Inflammatory macrophage (primary cell): ENCODE measurements at places on chromosomes 2 and 18.

- DNase-seq: no peak
Measured at GRCh38 chr2:202149155-202149762, 76.2 kb downstream of the KIAA2012 start.

GRCh38 chr2:41000374-41000773, 548.5 kb upstream of the SLC8A1 start:
- DNase-seq: no peak

DNA sequence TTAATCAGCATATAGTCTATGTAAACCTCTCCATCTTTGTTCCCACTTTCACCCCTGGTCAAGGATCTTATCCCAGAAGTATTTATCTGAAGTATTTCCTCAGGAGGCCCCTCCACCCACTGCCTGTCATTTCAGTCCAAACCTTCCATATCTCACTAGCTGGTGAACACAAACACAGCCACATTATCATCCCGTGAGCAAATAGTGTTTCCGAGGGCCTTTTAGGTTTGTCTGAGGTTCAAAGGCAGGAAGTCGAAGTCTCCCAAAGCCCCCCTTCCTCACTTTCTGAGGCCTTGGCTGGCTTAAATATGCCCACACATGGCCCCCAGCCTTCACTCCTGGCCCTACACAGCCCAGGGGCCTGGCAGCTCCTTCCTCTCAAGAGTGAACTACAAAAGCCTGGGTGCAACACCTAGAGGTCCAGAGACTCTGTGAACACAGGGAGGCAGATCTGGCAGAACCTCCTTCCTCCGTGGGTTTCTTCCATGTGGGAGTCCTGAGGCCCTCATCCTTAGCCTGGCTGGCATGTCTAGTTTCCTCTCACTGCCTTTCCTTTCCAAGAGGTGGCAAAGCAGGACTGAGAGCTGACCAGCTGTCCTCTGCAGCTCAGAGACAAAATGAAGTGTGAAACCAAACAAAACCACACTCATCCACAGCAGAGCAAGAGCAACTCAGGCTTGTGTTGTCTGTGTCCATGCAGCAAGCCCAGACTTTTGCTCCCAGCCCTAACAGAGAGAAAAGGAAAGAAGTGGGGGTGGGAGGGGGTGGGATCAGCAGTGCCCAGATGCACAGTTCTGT, 264.2 kb downstream of the SS18 start:
- DNase-seq: no peak

DNA sequence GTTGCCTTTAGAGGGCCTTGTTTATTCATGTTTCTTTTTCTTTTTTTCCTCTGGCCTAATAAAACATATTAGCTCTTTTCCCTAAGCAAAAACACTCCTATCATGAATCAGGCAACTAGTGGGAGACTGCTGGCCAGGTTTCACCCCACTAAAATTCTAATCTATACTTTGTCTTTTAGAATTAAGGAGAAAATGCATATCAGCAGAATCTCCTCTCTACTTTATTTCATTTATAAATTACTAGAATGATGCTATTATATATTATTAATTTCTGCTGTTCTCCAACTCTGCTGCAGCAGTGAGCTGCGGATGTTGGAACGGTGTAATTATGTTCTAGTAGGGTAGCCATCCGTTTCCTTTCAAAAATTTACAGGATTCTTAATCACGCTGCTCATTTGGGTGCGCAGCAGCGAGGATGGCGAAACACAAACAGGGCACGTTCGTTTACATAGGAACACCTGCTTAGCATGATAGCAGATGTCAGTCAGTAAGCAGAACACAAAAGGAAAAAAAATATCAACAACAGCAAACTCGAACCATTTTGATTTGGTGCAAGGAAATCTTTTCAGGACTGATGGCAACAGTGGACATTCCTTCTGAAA, 30.5 kb downstream of the ZEB2 start:
- DNase-seq: no peak

DNA sequence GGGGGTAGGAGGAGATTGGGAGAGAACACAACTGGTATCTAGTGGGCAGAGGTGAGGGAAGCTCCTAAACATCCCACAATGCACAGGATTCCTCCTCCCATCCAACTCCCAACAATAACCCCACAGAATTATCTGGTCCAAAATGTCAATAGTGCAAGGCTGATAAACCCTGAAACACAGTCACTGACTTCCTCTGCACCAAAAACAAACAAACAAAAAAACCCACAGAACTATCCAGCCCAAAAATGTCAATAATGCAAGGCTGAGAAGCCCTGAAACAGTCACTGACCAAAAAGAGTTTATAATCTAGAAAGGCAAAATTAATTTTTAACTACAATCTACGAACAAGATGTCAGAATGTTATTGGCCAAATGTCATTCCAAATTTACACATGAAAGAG, 9.8 kb downstream of the TMX3 start:
- DNase-seq: no peak

DNA sequence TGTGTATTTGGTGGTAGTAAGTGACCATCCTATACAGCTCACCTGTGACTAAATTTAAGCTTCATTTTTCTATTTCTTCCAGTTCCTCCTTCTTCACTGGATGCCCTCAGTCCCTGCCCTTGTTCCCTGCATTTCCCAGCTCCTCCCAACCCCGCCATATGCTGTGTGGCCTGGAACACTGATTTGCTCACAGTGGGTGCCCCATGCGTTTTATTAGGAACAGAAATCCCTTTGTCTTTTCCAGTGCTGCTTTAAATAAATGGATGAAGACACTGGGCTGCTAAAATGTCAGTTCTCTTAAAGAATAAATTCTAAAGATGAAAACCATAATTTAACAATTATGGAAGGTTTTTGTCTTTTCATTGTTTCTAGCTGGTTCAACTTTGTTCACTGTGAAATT, 477.3 kb downstream of the DCDC2C start:
- DNase-seq: no peak

- peak; percentile 8 for DNase-seq
Measured at GRCh38 chr2:200749631-200750322, 61.9 kb upstream of the BZW1 start.

- DNase-seq: peak; percentile 53
Measured at GRCh38 chr2:157404363-157404762, 39.5 kb downstream of the CYTIP start.

GRCh38 chr2:206274434-206275311, at the start of gene ZDBF2:
ZDBF2 (plus strand) TSS chr2:206274663; CDS start chr2:206281850, 7,187 bp downstream.
- peak; percentile 32 for DNase-seq

DNA sequence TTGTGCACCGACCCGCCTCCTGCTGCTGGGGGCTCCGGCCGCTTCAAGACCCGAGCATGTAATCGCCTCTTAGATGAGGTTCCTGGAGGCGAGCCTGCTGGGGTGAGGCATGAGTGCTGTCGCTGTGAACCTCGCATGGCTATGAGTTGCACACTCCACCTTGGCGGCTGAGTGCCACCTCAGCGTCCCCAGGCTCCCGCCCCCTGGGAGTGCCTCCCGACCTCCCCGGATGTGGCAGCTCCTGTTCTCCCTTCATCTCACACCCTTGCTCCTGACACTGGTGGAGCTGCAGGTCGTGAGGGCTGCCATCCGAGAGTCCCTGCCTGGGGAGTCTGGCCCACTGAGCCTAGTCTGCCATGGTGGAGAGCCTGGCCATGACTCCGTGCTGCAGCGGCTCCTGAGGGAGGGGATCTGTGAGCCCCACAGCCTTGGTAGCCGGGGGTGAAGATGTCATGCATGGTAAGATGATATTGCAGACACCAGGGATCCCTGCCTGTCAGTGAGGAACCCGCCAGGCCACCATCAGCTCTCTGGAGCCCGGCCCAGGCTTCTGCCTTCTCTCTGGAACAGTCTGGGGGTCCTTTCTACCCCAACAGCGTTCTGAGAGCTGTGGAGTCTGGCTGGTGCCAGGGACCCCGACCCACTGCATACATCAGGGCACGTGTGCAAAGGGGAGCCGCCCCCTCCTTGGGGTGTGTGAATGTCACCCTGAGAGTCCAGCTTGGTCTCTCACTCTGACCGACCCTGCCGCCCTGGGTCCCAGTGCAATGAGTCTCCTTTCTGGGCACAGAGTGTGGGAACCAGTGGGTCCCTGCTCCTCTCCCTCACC, 61.6 kb upstream of the HS6ST1 start:
- no peak for DNase-seq

GRCh38 chr2:17729880-17730279, 23.7 kb downstream of the SMC6 start:
- no peak for DNase-seq

DNA sequence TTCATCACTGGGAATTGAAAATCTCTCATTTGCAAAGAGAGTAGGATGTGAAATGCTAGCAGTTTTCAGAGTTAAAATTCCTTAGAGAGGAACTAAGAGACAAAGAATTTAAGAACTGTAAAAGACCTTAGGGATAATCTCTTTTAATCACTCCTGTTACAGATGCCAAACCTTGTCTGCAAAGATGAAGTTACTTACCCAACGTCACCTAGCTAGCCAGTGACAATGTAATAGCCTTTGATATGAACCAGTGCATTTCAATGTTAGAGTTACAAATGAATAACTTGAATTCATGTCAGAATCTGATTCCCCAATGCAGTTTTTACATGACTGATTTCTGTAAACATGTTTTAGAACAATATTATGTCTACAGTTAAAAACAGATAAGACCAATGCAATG, 190.1 kb downstream of the LRP1B start:
- no peak for DNase-seq

- DNase-seq: no peak
Measured at GRCh38 chr18:76263046-76264005, 231.7 kb downstream of the ZNF516 start.

DNA sequence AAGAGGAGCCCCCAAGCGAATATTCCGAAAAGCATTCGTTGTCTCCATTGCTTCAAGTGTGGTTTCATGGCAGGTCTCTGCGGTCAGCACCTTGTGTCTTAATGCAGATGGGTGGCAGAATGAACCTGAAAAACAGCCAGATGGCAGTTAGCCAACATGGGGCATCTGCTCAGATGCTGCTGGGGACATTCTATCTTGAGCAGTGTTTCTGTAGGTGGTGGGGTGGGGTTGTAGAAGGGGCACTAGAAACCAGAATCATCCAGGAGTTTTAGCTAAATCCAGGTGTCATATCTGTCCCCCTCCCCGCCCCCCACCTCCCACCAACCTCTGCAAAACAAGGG, 42.1 kb downstream of the ST6GAL2 start:
- no peak for DNase-seq

GRCh38 chr2:236352761-236353593, 88.8 kb upstream of the ASB18 start:
- peak; percentile 57 for DNase-seq

- DNase-seq: no peak
Measured at GRCh38 chr2:20089715-20090464, 38.5 kb upstream of the LAPTM4A start.

GRCh38 chr2:46689993-46690392, 210.6 kb downstream of the TMEM247 start:
- DNase-seq: no peak

- DNase-seq: no peak
Measured at GRCh38 chr18:3088449-3088848, 75.5 kb upstream of the LPIN2 start.

DNA sequence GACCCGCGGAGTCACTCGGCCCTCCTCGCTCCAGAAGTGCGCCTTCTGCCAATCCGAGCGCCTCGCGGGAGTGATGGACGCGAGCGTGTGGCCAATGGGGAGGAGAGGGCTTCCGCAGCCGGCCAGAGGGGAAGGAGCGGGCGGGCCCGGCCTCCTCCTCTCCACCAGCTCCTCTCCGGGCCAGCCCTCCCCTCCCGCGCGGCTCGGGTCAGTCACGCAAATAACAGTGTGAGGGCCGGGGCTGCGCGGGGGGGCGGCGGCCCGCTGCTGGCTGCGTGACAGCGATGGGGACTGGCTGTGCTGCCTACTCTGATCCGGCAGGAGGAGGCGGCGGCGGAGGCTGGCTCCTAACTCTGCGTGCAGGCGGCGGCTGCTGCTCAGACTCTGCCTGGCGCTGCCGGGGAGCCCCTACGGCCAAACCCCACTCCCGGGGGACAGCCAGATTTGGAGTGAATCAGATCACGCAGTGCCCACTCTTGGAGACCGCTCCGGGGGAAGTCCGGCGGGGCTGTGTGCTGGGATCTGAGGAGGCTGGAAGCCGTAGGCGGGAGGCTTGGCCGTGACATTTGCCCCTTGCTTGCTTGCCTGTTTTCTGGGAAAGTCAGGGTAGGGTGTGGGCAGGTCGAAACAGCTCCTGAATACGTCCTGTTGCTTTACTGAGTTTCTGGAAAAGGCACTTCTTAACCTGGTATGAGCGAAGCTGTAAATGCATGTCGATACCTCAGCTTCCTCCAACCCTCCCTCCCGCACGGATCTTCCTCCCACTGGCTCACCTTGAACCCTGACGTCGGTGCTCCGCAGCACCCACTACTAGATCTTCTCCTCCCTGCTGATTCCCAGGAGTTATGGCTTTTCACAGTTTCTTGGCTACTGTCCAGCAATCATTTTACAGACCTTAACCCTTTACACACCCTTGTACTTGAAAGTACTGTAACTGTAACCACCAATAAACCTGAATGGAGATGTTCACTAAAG, 97.9 kb upstream of the SERTAD2 start:
- peak; percentile 38 for DNase-seq

GRCh38 chr2:3575534-3576262, 638 bp downstream of the RPS7 start:
- DNase-seq: no peak

- peak; percentile 32 for DNase-seq
Measured at GRCh38 chr2:174633623-174633930, 36.0 kb upstream of the WIPF1 start.

GRCh38 chr2:105611811-105612424, 132.8 kb upstream of the NCK2 start:
- DNase-seq: no peak

DNA sequence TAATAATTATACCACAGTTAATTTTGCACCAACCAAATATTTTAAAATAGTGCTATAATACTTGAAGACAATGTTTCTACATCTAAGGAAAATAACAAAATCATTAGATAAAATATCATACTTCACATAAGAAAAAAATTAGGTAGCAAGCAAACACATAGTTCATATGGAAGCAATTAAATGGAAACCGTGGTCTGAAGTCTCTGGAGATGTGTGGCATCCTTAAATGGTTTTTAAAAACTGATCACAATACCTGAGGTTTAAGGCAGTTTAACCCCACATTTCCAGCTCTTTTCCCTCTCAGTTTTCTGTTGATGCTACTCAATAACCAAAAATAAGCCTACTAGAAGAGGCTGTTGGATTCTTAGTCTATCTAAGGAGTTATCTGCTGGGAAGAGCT, 71.3 kb downstream of the ASXL2 start:
- no peak for DNase-seq

- DNase-seq: no peak
Measured at GRCh38 chr2:120932881-120933280, 197.2 kb downstream of the GLI2 start.

DNA sequence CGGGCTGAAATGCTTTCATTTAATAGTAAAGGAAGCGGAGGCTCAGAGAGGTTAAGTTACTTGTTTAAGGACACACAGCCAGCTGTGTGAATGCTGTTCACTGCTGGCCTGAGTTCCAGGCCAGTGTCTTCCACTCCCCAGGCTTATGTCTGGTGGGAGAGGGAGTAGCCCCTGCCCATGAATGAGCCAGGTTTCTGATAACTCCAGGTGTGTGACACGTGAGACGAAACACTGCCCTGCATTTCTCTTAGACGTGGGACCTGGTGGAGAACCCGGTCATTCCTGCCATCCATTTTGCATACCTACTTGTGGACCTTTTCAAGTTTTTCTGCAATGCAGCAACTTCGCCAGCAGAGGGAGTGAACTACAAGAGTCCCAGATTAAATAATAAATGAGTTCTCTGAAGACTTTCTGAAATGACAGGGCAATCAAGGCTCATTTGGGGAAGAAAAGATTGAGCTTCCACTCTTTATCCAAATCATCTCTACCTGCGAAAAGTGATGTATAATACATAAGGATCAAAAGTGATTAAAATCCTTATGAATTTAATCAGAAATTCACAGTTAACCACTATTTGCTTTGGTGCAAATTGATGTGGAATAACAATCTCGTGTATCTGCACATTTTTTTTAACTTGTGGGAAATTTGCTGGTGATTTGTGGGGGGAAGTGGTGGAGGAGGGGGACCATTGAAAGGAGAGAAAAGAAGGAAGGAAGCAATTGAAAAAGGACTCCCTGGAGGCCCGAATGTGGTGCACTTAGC, 79.4 kb upstream of the ASB18 start:
- peak; percentile 76 for DNase-seq
